ENCODE measurements at places on chromosomes 11 and 22.

DNA sequence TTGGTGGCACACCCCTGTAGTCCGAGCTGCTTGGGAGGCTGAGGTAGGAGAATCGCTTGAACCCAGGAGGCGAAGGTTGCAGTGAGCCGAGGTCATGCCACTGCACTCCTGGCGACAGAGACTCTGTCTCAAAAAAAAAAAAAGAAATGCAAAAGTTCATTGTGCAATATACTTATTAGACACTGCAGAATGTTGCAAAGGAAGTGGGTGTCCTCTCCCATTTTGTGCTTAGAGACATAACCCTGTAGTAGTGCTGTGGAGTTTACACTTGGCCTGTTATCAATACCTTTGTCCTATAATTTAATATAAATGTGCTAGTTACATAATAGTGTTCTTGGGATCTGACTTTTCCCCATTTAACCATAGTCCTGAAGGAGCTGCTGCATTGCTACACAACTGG lies 9.4 kb downstream of the BCL2L13 start:
- DNase-seq: no peak

- no peak for DNase-seq
Measured at GRCh38 chr11:100981196-100981824, 148.3 kb downstream of the PGR start.

- no peak for DNase-seq
Measured at GRCh38 chr22:35521358-35522224, 19.0 kb upstream of the RASD2 start.

GRCh38 chr11:72642884-72643522 lies 31.2 kb downstream of the PDE2A start:
- peak; percentile 79 for DNase-seq

GRCh38 chr22:43343670-43344519 lies 723 bp upstream of the SCUBE1 start:
- no peak for DNase-seq

GRCh38 chr11:122983438-122984185 lies 2.0 kb upstream of the BSX start:
- no peak for DNase-seq

DNA sequence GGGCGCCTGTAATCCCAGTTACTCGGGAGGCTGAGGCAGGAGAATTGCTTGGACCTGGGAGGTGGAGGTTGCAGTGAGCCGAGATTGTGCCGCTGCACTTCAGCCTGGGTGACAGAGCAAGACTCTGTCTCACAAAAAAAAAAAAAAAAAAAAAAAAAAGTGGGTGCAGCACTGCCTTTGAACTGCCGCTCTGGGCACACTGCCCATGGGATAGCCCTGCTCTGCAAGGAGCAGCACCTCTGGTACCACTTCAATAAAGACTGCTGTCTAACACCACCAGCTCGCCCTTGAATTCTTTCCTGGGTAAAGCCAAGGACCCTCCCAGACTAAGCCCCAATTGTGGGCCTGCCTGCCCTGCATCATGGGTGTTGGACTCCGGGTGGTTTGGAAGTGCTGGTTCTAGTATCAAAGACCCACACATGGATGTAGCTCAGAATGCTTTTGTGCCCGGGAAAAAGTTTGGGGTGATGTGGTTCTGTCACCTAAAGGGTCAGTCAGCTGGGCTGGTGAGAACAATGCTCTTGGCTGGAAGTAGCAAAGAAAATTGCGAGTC lies 444.3 kb downstream of the TBC1D22A start:
- DNase-seq: no peak

GRCh38 chr22:40180403-40180802 lies 2.7 kb downstream of the TNRC6B start:
- no peak for DNase-seq

GRCh38 chr22:24117942-24118341 lies 63.3 kb upstream of the SUSD2 start:
- no peak for DNase-seq

GRCh38 chr11:124865902-124866851 lies 945 bp downstream of the ROBO3 start:
- DNase-seq: peak; percentile 73

GRCh38 chr11:117704395-117705100 lies 92.5 kb downstream of the DSCAML1 start:
- DNase-seq: no peak

DNA sequence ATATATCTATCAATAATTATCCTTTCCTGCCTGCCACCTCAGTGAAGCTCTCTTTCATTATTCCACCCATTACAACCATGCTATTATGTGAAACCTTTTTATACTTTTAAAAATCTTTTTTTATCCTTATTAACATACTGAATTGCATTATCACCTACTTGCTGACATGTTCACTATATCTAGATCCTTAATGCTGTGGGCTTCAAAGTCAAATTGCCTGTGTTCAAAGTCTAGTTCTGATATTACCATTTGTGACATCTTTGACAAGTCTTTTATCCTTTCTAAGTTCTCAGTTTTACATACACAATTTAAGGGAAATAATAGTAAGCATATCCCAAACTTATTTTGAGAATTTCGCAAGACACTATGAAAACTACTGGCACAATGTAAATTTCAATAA lies 2239.4 kb downstream of the LRRC4C start:
- DNase-seq: no peak

GRCh38 chr11:45094958-45095690 lies 51.3 kb upstream of the PRDM11 start:
- no peak for DNase-seq

GRCh38 chr11:131274233-131274632 lies 96.2 kb upstream of the NTM start:
- no peak for DNase-seq

GRCh38 chr11:68828155-68828931 lies 13.4 kb downstream of the CPT1A start:
- no peak for DNase-seq

DNA sequence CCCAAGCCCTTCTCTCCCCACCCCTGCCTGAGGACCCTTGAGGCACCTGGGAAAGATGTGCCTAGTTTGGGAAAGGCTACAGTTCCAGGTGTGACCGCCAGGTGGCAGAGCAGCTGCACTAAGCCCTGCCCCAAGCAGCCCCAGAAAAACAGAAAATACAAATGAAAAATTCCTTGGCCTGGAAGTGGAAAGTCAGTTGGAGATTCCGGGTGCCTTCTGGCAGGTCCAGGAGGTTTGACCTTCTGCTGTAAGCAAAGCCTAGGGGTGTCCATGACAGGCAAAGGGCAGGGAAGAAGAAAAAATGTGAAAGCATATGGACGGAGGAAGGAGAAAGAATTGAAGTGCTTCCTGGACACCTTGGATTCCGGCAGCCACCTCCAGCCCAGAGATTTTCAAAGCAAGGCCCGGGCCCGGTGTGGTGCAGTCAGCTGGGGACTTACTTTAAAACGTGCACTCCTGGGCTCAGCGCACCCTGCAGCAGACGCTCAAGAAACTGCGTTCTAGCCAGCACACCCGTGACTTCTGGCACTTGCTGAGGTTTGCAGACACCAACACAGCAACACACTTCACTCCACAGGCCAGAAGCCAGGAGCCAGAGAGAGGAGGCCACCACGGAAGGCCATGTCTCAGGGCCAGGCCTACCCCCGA lies 37.3 kb upstream of the SLC22A12 start:
- DNase-seq: peak; percentile 69

- no peak for DNase-seq
Measured at GRCh38 chr22:23236440-23237184, 56.3 kb downstream of the BCR start.

DNA sequence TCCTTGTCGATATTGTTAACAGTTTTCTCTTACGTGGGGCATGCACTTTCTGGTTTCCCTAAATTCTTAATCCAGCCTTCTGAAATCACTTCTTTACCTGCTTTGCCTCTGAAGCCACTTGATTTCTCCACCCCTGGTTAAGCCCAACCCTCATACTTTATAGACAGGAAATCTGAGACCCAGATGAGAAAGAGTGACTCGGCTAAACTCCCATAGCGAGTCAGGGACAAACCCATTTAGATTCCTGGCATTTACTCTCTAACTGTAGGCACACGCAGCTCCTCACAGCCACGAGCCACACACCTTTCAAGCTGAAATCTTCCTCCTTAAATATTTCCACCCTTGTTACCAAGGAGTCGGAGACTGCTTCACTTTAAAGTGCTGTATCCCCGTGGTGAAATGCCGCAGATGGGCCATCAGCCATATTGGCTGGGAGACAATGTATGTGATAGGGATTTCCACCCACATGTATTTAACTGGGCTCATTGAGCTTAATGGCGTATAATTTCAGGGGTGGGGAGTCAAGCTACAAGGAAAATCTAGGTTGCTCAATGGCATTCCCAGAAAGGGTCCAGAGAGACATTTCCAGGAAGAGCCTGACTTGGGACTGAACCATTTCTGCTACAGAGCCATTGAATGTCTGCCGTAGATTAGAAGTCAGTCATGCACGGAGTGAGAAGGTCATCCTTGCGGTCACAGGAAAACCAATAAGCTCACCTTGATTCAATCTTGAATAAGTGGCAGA lies 49.9 kb upstream of the GRK3 start:
- DNase-seq: no peak

GRCh38 chr11:62499944-62500649 lies 46.5 kb downstream of the AHNAK start:
- DNase-seq: no peak

- DNase-seq: no peak
Measured at GRCh38 chr22:19127329-19128008, 3.6 kb upstream of the TSSK2 start.

GRCh38 chr11:17533778-17534415 lies 10.3 kb downstream of the USH1C start:
- no peak for DNase-seq

GRCh38 chr11:100927579-100927978 lies 202.0 kb downstream of the PGR start:
- no peak for DNase-seq

- no peak for DNase-seq
Measured at GRCh38 chr11:111312076-111312475, 13.7 kb downstream of the POU2AF3 start.

DNA sequence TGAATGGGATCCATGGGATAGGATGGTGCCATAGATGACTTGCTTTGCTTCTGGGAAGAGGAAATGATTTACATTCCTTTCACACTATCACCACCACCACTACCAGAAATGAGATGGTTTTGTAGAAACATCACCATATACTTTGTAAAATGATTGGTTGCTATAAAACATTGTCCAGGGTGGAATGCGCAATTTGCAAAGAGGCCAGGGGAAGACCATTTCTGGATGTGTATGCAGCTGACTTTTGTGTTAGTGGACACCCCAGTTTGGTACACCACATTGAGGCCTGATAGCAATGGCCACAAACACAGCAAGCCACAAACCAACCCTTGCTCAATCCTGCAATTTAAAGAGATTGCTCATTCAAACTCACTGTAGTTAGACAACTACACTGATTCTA lies 56.7 kb upstream of the RCN1 start:
- no peak for DNase-seq

GRCh38 chr22:45887202-45888131 lies 89.5 kb downstream of the WNT7B start:
- DNase-seq: no peak
